ENCODE measurements at places on chromosomes 7 and 10.

GRCh38 chr7:136023134-136023869 is 46.1 kb upstream of the MTPN start:
- no peak for DNase-seq

- no peak for DNase-seq
These were observed 5.6 kb upstream of the IFIT2 start for GRCh38 chr10:89296220-89296648.

GRCh38 chr7:130490888-130491804 is 739 bp upstream of the MEST start:
- DNase-seq, result peak; percentile 75

GRCh38 chr7:27151931-27152815 is at the start of gene HOXA3:
HOXA3 (minus strand) TSS chr7:27152583; CDS start chr7:27110640, 41,943 bp downstream.
- DNase-seq, result peak; percentile 63

GRCh38 chr10:120841522-120842189 is 9.5 kb upstream of the WDR11 start:
- no peak for DNase-seq

- DNase-seq, result peak; percentile 61
These were observed 498 bp downstream of the RHOBTB1 start for GRCh38 chr10:60943316-60944057.

DNA sequence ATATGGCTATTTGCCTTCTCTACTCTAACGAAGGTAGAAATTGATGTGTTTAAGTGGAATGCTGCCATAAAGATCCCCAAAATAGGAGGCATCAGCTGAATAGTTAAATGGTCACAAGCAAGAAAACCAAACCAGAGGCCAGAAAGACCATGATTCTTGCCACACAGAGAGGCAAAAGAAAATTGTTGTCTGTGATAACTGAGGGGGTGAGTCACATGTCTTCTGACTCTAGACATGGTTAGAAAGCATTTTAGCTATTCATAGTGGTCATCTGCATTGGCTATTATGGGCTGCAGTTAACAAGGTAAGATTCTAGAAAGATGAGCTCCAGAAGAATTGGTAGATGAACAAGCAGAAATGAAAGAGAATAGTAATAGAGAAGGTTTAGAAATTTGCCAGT is 361.4 kb upstream of the NPSR1 start:
- DNase-seq, result no peak

- no peak for DNase-seq
These were observed 229.0 kb downstream of the GRID1 start for GRCh38 chr10:86137561-86137960.

DNA sequence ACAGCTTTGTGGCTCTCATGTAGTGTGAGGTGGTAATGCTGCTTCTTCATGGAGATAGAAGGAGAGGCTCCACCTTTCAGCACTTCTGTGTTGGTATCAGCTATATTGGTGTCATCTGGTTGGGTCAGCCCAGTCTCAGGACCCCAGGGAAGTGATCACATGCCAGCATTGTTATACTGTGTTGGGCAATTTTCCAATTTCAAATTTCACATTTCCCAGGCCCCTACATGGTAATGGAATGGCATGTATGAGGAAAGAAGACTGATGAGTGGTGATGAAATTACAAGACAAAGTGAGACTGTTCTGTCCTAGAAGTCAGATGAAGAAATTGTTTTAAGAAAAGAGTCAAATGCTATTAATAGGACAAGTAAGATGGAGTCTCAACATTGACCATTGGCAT is 3.7 kb upstream of the AKR1C3 start:
- DNase-seq, result no peak

DNA sequence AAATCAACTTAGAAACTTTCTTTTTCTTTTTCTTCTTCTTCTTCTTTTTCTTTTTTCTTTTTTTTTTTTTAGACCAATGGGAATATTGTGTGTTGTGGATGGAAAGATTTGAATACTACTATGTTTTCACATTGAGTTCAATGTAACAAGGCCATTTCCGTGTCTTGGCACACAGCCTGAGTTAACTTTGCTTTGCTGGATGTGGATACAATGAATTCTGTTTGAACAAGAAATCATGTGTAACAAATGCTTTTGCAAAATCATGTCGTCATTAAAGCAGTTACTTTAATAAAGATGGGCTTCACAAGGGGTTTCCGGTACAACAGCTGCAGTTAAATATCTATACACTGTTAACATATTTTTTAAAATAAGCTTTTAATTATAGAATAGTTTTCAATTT is 13.5 kb upstream of the ENTPD1 start:
- DNase-seq, result no peak

DNA sequence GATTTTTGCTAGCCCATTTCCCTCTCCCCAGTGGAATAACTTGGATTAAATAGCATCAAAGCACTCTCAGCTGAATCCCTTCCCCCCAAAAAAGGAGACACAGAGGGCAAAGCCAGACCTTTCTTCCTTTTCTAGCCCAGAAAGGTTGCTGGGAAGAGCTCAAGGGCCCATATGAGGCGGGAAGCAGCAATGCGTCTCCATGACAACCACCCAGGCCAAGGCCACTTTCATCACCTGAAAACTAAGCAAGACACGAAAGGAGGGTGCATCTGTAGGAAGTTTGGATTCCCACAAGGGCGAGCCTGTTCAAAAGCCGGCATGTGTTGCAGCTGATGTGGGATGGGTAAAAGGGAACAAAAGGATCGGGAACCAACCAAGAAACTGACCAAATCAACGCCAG is 229.1 kb downstream of the PLXNA4 start:
- no peak for DNase-seq

DNA sequence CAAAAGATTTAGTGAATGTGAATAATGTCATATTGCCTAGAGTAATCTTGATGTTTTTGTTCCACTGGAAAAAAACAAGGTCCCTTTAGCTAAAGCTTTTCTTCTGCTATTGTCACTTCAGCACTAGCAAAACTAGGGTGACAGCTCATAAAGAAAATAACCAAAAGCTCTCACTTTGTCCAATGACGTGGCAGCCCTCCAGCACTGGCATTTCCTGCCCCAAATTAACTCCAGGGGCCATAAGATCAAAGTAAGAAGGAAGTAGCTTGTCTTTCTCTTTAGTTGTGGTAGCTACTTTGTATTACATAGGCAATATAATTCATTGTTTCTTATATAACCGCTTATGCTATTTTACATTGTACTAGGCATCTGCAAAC is 47.3 kb downstream of the LRRN3 start:
- DNase-seq, result peak; percentile 22

All from ELF-1 (cell line).